Activated T-cell treated with anti-CD3 and anti-CD28 coated beads for 4 hours (primary cell): ENCODE measurements at places on chromosomes 7 and 10.
A peak's percentile ranks its signal among the peaks of the same experiment; 100 is the strongest.

DNA sequence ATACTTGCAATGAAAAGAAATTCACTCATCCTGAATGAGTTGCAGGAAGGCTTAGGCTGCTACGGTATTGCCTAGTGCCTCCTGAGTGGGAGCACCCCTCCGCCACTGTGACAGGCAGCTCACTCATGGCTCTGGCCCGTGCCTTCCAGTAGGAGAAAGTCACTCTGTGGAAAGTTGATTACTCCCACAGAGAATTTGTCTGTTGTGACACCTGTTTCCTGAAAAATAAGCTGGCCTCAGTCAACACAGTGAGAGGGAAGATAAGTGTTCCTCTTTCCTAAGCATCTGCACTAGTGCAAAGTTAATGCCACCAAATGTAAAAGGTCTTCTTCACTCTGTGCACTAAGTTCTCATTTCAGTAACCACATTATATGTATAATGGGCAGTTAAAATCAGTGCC, 158.8 kb upstream of the INHBA start:
- DNase-seq, result no peak

DNA sequence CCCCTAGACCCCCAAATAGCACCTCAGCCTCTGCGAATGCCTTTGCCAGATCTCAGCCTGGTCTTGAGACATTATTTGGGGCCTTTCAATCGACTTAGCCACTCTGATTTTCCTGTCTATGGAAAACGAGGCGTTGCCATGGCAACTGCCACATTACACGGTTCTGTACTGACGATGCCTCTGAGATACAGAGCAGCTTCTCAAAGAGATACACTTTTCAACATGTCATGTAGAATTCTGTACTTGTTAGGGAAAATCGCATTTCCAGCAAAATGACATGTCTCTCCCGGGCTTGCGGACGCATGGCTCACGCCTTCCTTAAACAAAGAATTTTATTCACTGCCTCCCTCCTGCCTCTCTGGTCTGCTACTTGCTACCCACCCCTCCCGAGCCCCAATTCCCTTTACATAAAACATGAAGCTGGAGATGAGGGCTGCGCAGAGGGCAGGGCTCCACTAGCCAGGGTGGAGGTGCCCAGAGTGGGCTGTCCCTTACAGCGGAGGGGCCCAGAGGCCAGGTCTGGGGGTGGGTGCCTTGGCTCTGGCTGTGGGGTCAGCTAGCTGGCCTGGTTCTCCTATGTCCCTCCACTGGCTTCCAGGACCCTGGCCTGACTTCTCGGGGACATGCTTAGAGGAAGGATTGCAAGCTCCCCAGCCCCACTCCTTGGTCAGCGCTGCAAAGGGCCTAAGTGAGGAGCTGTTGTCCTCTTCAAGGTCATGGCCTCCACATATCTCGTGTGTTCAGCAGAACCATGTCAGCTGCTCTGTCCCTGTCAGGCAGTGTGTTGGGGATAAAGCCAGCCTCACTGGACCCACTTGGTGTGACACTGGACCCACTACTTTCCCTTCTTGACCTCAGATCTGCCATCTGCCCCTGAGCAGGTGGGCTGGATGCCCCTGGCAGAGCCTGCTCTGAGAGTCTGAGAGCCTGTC, 342.5 kb downstream of the RPS24 start:
- no peak for DNase-seq

GRCh38 chr7:119708891-119709290, 564.1 kb upstream of the KCND2 start:
- DNase-seq, result no peak

- DNase-seq, result no peak
These were observed 277.7 kb downstream of the ANKRD7 start for GRCh38 chr7:118502235-118502634.

DNA sequence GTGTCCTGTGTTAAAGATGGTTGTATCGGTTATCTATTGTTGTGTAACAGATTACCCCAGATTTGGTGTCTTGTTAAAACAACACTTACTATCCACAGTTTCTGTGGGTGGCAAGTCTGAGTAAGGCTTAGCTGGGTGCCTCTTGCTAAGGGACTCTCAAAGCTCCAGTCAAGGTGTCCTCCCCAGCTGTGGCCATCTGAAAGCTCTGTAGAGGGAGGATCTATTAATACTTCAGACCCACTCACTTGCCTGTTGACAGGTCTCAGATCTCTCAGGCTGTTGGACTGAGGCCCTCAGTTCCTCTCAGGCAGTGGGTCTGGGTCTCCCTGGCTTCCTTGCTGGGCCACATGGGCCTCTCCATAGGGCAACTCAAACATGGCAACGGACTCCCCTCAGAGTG, 19.6 kb downstream of the ARID5B start:
- no peak for DNase-seq

DNA sequence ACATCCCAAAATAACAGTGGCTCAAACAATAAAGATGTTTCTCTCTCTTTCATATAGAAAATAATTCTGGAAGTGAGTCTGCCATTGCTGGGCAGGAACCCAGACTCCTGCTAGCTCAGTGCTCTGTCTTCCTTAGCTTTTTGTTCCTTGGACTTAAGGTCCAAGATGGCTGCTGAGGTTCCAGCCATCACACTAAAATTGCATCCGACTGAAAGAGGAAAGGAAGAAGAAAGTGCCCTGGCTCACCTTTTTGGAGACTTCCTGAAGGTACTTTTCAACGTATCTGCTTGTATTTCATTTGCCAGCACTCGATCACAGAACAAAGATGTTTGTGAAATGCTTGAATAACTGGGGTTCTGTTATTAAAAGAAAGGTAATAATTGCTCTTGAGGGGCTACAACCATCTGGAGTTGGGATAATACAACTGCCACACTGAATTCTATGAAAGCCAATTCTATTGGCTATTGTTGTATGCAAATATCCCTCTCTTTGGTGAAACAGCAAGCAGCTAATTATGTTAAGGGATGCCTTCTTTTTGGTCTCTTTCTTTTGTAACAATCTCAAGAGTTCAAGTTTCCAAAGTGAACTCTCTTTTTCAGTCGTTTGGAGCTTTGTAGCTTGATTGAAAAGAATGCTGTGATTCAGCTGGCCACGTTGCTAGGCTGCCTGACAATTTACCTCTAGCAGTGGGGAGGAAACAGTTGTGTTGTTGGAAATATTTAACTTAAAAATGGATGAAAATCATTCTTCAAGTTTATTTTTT, 83.9 kb downstream of the BAMBI start:
- DNase-seq, result no peak

GRCh38 chr10:21293518-21294356, 231.7 kb downstream of the SKIDA1 start:
- no peak for DNase-seq

DNA sequence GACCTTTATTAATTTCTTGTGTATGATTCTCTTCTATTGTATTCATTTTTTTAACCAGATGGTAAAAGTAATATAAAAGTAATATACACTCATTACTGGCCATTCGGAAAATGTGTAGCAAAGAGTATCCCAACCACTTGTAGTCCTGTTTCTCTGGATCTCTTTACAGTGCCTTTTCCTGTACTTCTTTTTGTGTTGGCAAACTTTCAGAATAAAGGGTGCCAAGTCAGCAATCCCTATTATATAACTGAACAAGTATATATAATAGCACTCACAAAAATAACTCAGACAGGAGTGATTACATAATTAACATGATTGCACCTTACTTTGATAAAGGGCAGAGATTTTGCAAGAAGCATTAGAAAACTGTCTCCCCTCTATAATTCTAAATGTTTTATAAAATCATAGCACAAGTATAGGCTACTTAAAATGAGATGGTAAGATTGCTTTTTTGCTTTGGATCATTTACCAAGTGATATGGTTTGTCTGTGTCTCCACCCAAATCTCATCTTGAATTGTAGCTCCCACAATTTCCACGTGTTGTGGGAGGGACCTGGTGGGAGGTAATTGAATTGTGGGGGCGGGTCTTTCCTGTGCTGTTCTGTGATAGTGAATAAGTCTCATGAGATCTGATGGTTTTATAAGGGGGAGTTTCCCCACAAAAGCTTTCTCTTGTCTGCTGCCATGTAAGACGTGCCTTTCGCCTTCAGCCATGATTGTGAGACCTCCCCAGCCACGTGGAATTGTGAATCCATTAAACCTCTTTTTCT, 41.5 kb upstream of the EPC1 start:
- no peak for DNase-seq

GRCh38 chr7:143954135-143954534, 509 bp upstream of the OR2F1 start:
- no peak for DNase-seq

- DNase-seq, result no peak
These were observed 228.5 kb upstream of the CACNA2D1 start for GRCh38 chr7:82672078-82672477.

GRCh38 chr10:34078745-34079470, 736.2 kb downstream of the PARD3 start:
- DNase-seq, result no peak

DNA sequence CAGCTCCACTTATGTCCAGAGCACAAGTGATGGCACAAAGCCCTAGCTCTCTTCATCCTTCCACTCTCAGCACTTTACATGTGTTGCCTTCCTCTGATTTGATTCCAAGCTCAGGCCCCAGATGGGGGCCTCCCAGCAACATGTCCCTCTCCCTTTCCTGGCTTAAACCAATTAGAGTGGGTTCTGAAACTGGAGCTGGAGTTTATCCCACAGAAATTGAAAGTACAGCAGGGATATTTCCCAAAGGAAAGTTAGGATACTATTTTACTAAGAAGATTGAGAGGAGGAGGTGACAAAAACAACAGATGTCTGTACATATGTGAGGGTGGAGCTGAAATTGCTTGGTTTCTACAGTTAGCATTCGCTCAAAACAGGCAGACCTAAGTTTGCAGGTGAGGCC, 724.6 kb downstream of the AUTS2 start:
- DNase-seq, result no peak

DNA sequence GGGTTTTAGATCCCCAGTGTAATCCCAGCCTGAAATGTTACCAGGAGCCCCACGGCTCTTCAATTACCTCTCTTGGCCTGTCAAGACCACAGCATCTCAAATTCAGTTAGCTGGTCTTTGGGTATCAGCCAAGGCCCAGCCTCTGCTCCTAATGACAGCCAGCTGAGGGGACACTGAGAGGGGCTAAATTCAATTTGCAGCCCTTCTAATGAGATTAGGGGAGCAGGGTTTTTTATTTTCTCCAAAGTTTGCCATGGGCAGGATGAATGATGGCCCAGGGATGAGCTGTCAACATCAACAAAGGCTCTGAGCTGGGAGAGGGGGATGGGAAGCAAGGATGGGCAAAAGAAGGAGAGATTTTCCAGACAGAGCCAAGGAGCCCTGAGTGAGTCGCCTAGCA, 116.8 kb upstream of the TBX20 start:
- DNase-seq, result no peak

- DNase-seq, result no peak
These were observed 125.5 kb downstream of the CLEC2L start for GRCh38 chr7:139648941-139649425.

DNA sequence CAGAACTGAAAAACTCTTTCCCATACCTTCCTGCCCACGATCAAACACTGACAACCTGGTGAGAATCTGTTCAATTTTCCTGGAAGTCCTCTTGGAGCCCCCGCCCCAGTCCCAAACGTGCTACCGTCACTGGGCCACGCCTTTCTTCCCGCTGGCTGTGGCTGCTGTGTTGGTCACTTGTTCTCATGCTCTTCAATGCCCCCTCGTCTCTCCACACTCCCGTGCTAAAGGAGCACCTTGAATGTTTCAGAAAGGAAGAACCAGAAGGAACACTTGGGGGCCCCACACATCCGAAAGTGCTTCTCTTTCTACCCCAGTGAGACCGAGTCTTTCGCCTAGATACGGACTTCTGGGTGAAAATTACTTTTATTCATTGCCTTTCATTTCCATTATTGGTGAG, 215.1 kb downstream of the DIP2C start:
- no peak for DNase-seq

DNA sequence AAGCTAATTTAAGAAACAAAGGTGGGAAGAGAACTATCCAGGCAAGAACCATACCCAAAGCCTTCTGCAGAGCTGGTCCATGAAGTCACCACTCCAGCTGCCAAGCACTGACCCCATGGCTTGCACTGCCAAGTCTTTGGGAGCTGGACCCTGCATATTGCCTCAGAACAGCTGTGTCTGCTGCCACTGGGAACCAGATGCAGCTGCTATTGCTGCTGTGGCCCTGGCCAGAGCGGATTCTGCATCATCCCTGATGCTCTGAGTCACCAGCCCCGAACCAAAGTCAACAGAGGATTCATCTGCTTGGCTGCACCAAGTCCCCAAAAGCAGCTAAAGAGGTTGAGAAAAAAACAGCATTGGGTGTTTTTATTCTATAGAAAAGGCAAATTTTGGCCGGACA, 39.2 kb upstream of the GSAP start:
- DNase-seq, result no peak

GRCh38 chr7:47818796-47819606, 129.3 kb downstream of the PKD1L1 start:
- DNase-seq, result peak; percentile 19

- DNase-seq, result no peak
These were observed 110.2 kb downstream of the ST8SIA6 start for GRCh38 chr10:17344206-17344605.

GRCh38 chr10:84026821-84027257, 112.5 kb upstream of the GHITM start:
- DNase-seq, result no peak

- no peak for DNase-seq
These were observed 917 bp downstream of the ZNF365 start for GRCh38 chr10:62374862-62375710.

GRCh38 chr7:50488379-50488778, 38.2 kb upstream of the FIGNL1 start:
- no peak for DNase-seq

- DNase-seq, result no peak
These were observed 143.0 kb downstream of the STK31 start for GRCh38 chr7:23852988-23853387.
